ENCODE measurements at places on chromosomes 6 and 20.

DNA sequence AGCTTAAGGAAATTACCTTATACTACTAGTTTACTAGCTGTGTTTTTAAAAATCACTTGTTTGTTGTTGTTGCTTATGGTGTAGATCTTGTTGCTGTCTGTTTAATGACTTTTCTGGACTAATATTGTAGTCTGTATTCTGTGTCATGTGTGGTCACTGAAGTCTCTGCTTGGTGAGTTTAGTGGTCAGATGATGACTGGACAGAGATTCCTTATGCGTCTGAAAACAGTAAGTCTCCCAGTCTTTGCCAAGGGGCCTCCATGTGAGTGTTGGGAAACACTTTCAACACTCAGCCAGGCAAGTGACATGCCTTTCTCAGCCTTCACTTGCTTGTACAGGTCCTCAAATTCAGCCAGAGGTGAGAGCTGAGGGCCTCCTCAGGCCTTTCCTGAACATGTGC is 256.9 kb upstream of the RNF24 start:
- DNase-seq, result no peak

DNA sequence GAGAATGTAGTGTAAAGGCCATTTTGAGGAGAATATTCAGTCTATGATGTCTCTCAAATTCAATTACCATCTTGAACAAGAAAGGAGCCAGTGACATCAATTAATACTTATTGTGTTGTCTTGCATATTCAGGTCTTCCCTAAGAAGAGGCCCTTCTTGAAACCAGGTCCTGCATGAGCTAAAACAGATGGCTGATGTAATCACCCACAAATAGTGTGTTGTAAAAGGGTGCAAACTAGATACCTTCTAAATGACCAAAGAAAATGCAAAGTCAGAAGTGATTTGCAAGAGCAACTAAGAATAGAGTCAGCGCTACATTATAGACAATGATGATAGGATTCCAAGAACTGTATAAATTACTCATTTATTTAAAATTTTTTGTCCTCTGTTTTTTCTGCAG is 97.0 kb downstream of the BTBD3 start:
- DNase-seq, result no peak

GRCh38 chr6:83633149-83633548 is 75.8 kb downstream of the SNAP91 start:
- DNase-seq, result no peak

DNA sequence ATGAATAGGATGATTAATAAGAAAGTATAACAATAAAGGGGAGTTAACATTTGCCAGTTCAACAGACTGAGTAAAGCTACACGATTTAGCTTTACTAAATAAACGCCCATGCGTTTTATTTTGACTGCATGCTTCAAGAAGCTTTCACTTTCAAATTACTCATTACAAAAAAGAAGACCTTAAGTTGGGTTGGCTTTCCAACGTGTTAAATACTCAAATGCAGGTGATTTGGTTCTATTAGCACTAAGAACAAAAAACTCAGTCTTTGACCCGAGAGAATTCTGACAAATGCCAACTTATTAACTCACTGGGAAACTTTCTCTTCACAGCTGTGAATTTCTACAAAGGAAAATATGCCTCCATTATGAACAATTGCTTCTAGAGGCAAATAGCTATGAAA is 24.8 kb downstream of the RNF146 start:
- DNase-seq, result no peak

- DNase-seq, result no peak
These were observed 39.9 kb downstream of the TBC1D7 start for GRCh38 chr6:13288481-13288880.

DNA sequence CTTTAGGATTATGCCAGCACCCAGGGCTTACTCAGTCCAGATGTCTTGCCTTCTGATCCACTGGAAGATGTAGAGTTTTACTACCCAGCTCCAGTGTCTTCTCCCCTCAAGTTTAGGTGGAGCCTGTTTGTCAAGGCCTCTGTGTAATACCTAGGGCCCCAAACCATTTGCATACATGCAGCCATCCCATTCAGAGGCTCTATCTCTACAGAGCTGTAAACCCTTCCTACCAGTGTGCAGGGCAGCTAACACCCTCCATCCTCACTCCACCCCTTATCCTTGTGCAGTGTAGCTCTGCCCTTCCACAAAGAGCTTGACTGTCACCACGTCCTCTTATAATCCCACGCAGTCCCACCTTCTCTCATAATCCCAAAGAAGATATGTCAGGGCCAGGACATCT is 84.8 kb upstream of the SHLD1 start:
- DNase-seq, result no peak

DNA sequence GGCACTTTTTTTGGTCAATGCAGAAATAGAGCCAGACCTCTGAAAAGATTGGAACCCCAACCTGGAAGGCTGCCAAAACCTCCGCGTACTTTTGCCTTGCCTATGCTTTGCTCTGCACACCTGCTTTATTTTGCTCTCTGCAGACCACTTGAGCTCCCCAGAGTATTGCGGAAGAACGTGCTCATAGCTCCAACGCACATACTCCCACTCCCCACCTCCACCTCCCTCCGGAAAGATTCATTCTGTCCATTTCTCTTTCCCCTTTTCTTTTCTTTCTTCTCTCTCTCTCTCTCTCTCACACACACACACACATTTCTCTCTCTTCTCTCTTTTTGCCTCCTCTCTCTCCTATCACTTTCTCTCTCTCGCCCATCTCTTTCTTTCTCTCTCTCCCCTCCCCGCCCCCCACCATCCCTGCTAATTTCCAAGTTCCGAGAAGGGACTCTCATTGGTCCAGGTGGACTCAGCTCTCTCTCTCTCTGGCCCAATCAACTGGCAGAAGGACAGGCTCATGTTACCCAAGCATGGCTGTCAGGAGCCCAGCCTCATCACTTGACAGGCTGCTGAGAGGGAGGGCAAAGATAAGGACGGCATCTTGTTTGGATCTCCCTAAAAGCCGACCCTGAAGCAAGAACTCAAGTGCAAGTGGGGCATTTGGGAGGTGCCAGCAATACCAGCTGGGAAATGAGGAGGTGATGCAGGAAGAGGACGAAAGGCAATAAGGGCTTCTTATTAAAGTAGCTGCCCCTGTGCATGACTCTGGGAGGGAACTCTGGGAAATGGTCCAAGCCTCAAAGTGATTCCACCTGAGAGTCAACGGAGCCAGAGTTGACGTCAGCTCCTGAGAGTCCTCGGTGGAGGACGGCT is 246.1 kb downstream of the LY86 start:
- no peak for DNase-seq

GRCh38 chr20:33925867-33926266 is 67.8 kb upstream of the RALY start:
- no peak for DNase-seq
